ENCODE measurements at places on chromosomes 5 and 9.
A peak's percentile ranks its signal among the peaks of the same experiment; 100 is the strongest.

DNA sequence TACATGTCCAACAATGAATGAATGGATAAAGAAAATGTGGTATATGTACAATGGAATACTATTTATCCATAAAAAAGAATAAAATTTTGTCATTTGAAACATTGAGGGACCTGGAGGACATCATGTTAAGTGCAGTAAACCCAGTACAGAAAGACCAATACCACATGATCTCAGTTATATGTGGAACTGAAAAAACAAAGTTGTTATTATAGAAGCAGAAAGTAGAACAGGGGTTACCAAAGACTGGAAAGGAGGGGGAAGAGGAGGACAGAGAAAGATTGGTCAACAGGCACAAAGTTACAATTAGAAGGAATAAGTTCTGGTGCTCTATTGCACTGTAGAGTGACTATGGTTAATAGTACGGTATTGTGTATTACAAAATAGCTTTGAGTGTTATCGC lies 233.8 kb downstream of the SEMA6A start:
- no peak for DNase-seq

- no peak for DNase-seq
Observed at GRCh38 chr5:164481270-164481669, 975.9 kb downstream of the MAT2B start.

GRCh38 chr5:16669776-16670175 lies 53.0 kb upstream of the RETREG1 start:
- no peak for DNase-seq

DNA sequence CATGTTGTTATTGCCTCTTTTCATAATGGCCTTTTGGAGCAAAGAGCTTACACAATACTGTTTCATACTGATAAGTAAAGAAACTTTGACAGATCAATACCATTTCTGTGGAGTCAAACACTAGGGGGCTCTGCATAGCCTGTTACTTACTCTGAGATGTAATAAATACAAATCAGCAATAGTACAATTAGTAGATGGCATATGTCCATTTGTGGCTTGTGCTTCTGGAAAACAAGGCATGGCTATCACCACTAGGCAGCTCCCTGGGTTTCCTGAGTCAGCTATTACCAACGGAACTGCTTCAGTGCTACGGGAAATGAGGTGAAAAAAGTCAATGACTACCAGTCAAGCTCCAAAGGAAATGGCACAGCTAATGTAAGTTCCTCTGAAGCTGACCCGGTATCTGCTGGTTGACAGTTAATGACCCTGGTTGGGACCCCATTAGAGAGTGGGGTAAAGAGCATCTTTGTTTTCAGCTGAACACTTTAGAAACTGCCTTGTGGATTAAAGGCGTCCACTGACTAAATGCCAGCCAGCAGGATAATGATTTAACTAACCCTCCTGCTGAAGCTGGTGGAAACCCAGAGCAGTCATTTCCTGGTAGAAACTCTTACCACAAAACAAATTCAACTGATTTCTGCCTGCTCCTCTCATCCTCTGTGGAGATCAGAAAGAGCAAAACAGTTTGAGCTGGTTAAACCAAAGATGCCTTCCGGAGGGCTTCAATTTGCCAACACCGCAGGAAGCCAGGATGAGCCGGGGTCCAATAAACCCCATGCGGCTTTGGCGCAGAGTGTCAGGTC lies 69.0 kb upstream of the FAM169A start:
- no peak for DNase-seq

- DNase-seq: no peak
Observed at GRCh38 chr5:180441564-180442051, 52.6 kb upstream of the CNOT6 start.

GRCh38 chr5:88503406-88503805 lies 234.8 kb upstream of the TMEM161B start:
- no peak for DNase-seq

GRCh38 chr5:37641933-37642332 lies 197.9 kb downstream of the GDNF start:
- no peak for DNase-seq

GRCh38 chr9:116365056-116365471 lies 211.5 kb downstream of the PAPPA start:
- no peak for DNase-seq

DNA sequence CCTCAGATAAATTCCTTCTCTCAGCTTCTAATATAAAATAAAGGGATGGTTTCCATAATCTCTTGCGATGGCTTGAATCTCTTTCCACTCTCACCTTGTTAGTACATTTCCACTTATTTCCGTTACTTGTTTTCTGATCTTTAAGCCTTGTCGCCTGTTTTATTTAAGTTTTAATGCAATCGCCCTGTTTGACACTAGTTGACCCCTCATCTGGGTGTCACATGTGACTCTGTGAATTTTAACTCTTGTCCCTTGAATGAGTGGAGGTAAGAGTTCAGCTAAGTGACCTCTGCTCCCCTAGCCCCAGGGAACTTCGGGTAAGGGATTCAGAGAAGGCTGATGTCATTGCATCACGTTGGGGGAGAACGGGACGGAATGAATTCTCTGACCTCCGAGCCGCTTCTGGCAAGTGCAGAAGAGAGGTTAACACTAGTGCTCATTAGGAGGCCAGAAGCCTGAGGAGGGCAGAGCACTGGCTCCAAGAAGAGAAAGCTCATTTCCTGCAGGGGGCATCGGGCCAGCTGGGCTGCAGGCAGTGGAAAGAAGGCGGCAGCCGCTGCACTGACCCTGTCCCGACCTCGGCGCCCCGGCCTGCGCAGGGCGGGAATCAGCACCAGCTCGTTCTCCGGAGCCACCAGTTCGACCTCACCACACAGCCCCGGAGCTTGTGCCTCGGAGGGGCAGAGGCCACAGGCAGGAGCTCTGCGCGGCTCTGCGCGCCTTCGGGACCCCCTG lies 569 bp downstream of the HINT2 start:
- peak; percentile 23 for DNase-seq

- DNase-seq: no peak
Observed at GRCh38 chr9:87567001-87567400, 69.3 kb downstream of the DAPK1 start.

- no peak for DNase-seq
Observed at GRCh38 chr5:154683101-154683880, 71.9 kb upstream of the LARP1 start.

GRCh38 chr5:146758938-146759337 lies 119.6 kb downstream of the PPP2R2B start:
- DNase-seq: no peak

DNA sequence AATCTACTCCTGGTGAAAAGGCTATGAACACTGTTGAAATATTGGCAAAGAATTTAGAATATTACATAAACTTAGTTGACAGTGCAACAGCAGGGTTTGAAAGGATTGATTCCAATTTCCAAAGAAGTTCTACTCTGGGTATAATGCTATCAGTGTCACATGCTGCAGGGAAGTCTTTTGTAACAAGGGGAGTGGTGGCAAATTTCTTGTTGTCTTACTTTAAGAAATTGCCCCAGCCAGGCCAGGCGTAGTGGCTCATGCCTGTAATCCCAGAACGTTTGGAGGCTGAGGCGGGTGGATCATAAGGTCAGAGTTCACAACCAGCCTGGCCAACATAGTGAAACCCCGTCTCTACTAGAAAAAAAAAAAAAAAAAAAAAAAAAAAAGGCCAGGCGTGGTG lies 86.3 kb upstream of the OTULINL start:
- DNase-seq: no peak

DNA sequence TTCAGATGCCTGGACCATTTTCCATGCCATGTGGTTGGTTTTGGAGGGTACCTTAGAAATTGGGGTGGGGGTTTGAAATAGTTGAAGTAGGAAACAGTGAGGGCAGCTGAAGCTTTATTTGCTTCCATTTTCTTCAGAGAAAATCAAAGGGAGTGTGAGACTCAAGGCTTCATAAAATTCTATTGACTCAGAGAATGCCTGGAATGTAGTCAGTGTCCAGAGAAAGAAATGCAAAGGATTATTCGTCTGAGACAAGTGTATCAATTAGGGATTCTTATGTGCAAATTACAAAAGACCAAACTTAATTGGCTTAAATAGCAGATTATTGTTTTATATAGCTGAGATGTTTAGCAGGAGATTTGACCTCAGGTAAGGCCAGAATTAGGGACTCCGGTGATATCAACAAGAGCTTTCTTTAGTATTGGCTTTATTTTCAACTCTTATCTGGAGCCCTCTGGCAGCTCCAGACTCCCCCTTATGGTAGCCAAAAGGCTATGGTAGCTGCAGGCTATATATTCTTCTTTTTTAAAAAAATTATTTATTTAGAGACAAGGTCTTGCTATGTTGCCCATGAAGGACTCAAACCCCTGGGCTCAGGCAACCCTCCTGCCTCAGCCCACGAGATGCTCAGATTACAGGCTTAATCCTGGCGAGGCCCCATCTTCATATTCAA lies 38.9 kb downstream of the PTTG1 start:
- DNase-seq: no peak

DNA sequence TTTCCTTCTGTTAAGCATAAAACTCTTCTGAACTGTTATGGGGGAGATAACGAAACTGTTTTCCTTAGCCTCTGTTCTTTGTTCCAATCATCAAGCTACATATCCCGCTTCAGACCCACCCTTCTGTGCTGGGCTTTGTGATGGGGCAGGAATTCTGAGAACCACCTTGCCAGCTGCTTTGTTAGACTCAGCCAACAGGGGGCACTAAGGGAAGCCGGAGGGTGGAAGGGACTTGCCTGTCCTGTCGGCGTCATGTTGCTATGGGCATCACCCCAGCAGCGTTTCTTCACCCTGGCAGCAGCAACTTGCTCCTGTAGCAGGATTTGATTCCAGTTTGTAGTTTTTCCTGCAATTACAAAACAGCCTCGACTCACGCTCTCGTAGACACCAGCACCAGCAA lies 169.1 kb downstream of the CAAP1 start:
- DNase-seq: peak; percentile 1

DNA sequence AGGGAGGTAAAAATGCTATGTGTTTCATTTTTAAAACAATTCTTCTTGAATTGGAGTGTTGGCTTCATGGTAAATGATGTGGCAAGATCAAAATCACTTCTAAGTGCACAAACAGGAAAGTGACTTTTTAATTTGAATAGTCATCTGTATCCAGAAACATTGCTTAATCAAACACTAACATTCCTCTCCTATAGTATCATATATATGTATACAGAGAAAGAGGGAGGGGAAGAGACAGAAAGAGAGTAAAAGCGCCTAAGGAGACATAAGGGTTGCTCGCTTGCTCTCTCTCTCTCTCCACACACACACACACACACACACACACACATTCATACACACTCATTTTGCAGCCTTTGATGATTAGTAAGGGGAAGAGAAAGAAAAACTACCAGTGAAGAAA lies 95.4 kb upstream of the PRDM9 start:
- no peak for DNase-seq

All from NCI-H345 (cell line).